Activated CD8-positive, alpha-beta memory T cell treated with anti-CD3 and anti-CD28 coated beads, Interleukin-2, amount 10 ng/mL, durations not matched to agents 7 days and 5 days (primary cell): ENCODE measurements at places on chromosomes 2 and 18. TPM values are rescaled to one million over a fixed set of nuclear protein-coding genes. Genes with fewer than 3 reads are reported as not detected.

Gene PDE11A
- total RNA-seq, result not detected

GRCh38 chr2:169721016-169721415 lies 12.6 kb upstream of the KLHL23 start:
- DNase-seq, result no peak

- DNase-seq, result no peak
Observed at GRCh38 chr2:190582736-190583506, 48.4 kb upstream of the NEMP2 start.

DNA sequence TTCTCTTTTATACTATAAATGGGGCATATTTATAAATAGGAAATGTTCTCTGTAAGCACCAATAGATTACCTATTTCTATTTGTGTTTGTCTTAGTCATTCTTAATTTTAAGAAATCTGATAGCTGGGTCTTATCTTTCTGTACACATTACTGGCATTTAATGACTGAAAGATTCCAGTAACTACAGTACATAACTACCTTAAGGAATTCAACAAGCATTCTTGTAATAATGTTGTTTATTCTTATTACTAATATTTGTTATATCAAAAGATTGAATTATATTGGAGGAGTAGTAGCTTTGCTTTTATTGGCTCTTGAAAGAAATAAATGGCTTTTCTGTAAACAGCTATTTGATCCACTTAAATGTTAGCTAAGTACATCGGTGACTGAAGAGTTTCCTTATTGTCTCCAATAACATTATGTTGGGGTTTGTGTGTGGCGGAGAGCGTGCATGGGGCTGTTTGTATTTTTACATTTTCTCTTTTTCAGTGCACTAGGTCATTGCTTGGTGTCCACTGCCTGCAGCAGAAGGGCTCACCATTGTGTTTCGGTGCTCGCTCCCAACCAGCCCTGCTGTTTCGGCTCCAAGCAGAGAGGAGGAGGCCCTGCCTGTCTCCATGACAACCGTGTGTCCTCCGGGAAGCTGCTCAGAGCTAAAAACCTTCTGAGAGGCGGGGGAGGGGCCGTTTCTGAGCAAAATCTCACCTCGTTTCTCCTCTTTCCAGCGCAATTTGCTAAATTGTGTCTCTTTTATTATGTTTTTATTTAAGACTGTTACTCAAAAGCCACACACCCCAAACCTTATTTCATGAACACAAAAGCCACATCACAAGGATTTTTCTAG lies 112.5 kb upstream of the SLC38A11 start:
- no peak for DNase-seq

Gene NDUFV2
- total RNA-seq, result 222 TPM

- peak; percentile 59 for DNase-seq
Observed at GRCh38 chr2:47038656-47039488, 116.2 kb downstream of the STPG4 start.

Gene RNASEH1
- 32.9 TPM for total RNA-seq

Gene WDR75
- total RNA-seq, result 55.5 TPM

- DNase-seq, result no peak
Observed at GRCh38 chr18:41860987-41861386, 94.0 kb upstream of the PIK3C3 start.

- peak; percentile 65 for DNase-seq
Observed at GRCh38 chr18:63963615-63964256, 6.1 kb upstream of the SERPINB8 start.

Gene BARD1
- 44.6 TPM for total RNA-seq

DNA sequence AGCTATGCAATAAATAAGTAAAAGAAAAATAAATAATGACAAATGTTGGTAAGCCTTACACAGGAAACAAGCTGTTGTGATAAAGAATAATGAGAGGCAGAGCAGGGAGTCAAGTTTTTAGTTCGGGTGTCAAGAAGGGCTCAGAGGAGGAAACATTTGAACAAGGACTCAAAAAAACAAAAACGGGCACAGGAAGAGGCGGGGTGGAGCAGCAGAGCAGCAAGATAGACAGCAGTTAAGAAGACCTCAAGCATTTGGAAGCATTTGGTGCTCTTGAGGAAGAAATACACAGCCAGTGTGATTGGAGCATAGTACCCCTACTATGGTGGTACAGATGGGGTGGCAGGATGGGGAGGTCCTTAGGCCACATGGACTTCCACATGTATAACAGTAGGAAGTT lies 2.8 kb downstream of the TMEM169 start:
- peak; percentile 55 for DNase-seq

Gene GNLY
- 364 TPM for total RNA-seq

DNA sequence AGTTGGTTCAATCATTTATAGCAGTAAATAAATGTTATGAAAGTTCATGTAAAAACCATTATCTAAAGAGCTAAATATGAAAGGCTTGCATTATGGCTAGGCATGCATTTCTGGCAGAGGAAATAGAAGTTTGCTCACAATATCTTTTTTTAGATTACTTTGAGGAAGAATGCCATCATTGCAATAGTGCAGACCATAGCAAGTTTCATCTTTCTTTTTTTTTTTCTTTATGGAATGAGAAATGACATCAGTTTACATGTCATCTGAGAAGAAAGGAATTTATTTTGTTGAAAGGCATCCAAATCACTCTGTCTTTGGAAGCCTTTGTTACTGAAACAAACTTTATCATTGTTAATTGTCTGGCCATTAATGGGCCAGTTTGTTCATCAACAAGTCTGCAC lies 74.5 kb upstream of the NCKAP5 start:
- no peak for DNase-seq

DNA sequence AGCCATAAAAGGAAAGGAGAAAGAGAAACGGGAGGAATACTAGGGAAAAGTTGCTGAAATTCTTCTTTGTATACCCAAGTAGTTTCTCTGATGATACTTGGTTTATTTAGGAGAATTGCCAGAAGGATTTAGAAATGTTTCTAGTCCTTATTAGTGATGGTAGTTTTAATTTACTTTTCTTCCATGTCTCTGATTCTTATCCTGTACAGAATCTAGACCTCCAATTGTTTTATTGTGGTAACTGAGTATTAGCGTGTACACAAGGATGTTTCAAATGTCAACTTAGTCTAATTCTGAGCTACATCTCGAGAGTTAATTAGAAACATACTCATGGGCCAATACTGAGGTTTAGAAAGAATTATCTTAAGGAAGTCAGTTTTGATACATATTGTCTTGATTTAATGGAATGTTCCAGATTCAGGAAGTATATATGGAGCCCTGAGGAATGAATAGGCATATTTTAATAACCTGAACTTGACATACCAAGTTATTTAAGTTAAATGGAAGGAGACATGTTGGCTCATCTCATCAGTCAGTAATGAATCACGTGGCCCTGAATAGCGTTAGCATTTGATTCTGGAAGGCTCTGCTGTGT lies 219.6 kb downstream of the LTBP1 start:
- no peak for DNase-seq
